ENCODE measurements at places on chromosomes 4 and X.

DNA sequence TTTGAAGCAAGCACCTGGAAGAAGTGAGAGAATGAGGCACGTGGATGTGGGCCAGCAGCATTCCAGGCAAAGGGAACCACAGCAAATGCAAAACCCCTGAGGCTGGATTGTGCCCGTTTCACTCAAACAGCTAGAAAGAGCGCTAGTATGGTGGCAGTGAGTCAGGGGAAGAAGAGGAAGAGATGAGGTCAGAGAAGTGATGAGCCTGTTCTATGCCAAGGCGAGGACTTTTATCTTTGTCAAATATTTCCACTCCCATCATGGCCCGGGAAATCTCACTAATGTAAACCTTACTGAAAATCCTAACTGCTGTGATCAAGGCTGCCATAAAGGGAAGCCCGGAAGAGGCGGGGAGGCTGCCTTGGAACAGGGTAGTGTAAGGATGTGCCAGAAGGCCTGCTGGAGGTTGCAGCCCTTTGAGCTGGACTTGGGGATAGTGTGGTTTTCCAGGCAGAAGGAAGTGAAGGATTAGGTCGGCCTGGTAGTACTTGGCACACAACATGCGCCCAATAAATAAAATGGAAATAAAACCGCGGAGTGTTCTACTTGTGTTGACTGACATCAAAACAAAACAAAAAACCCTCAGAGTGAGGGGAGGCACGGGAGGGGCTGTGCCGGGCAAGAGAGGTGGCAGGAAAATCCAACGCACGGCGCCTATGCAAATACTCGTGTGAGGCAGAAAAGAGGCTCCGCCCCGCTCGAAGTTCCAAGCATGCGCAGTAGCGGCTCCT is 1.2 kb upstream of the CDK16 start:
- DNase-seq = no peak

- no peak for DNase-seq
Measured at GRCh38 chrX:68307769-68308168, 125.5 kb downstream of the OPHN1 start.

GRCh38 chrX:121949041-121949760 is 901.8 kb downstream of the GLUD2 start:
- no peak for DNase-seq

DNA sequence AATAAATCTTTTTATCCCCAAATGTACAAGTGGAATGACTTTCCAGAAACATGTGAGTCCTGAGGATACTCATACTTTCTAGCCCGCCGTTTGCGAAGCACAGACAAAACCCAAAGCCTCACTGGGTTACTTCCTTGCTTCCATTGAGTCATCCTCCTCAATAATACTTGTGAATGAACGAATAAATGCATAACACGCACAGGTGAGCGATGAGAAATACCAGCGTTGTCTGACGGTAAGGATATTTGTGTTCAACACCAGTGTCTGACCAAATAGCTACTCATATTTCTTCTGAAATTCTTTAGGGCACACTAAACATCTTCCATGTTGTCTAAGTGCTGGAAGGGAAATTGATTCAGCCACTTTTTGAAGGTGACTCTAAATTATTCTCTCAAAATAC is 36.0 kb downstream of the CCNG2 start:
- no peak for DNase-seq

GRCh38 chr4:151314479-151314878 is 10.9 kb downstream of the SH3D19 start:
- DNase-seq = no peak

GRCh38 chrX:63661676-63662075 is 123.3 kb downstream of the ARHGEF9 start:
- DNase-seq = no peak

DNA sequence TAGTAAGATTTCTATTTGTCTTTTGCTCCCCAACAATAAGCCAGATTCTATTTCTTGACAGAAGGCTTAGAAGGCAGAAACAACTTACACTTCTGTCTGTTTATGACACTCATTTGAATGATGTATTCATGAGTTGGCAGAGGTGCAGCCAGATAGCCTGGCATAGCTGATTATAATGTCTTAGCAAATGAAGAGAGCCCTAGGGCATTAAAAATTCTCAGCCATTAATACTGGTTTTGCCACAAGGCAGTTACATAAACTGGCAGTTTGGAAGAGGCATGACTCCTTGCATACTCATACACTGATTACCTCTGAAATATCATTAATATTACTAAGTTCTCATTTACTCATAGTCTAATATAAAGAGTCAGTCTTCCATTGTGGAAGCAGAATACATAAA is 728.5 kb upstream of the NDST4 start:
- no peak for DNase-seq

DNA sequence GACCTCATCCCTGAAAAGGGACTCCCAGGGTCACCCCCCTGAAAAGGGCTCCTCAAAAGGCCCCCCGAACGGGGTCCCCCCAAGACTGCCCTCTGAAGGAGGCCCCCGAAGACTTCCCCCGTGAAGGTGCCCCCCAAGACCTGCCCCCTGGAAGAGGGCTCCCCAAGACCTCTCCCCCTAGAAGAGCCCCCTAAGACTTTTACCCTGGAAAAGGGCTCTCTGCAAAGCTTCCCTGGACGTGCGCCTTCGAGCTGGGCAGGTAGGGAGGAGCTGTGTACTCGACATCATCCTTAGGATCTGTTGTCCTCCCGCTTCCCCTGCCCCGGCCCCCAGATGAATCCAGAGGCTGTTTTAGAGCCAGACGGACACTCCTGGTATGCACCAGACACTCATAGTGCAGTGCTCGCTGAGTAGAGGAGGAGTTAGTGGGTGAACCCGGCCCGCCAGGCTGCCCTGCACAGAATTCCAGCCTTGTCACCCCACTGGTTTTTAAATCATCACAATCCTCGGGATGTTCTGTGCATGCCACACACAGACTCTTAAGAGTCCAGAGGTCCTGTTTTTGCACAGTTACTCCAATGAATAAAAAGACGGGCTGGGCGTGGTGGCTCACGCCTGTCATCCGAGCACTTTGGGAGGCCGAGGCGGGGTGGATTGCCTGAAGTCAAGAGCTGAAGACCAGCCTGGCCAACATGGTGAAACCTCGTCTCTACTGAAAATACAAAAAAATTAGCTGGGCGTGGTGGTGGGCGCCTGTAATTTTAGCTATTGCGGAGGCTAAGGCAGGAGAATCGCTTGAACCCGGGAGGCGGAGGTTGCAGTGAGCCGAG is 5.7 kb upstream of the SLC25A6 start:
- DNase-seq = peak; percentile 11

DNA sequence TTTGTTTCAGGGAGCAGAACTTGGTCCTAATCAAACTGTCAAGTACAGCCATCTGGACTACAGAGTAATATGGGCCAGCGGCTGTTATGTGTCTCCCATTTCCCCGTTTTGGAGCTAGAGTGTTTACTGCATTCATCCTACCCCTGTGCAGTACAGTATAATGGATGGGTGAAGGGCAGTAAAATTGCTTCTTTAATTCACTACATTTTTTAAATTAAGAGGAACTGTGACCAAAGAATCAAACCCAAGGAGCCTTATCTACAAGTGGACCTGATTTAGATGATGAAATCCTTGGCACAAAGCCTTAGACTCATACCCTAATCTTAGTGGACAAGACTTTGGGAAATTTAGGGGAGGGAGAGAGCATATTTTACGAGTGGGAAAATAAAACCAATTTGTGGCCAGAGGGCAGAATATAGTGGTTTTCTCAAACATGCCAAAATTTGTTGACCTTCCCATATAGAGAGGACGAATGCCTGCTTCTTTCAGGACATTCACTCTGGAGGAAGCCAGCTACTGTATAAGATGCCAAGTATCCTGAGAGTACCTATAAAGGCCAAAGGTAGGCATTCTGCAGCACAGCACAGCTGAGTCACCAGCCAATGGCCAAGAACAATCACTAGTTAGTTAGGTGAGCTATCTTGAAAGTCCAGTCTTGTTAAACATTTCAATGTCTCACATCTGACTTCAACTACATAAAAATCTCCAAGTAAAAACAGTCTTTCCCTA is 253.8 kb upstream of the KCNIP4 start:
- no peak for DNase-seq

- DNase-seq = no peak
Measured at GRCh38 chr4:6926681-6927478, 17.3 kb downstream of the TBC1D14 start.

DNA sequence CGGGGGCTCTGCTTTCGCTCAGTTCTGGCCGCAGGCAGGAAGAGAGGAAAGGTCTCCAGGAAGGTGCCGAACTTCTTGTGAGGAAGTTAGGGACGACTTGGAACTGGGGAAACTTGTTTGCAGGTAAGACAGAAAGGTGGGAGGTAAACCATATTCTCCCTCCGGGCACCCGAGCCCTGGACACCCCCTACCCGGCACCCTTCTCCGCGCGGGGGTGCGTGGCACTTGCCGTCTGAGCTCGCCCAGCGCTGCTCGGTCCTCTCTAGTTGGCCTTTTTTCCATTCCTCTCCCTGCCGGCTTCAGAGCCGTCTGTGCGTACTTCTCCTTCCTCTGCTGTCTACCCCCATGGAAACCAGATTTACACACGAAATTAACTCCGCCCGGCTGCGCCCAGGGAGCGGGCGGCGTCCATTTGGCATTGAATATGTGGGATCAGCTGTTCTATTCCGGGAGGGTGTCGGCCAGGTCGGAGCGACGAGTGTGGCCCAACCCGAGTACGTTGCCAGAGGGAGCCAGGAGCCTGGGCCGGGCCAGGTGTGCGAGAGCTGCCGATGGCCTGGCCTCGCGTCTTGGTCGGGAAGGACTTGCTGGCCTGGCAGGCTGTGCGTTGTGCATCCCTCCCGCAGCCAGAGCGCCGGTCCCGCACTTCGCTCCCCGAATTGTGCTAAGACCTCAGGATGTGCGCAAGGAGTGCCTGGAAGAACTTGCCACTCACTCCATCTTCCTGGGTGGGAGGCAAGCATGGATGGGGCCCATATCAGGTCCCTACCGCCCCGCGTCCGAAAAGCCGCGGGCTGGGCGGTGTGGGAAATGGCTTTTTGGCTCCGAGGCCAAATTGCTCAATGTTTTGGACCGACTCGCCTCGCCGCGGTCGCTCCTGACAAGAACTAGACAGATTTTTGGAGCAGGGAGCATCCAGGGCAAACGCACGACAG is 1.7 kb downstream of the PDGFRA start:
- peak; percentile 31 for DNase-seq

DNA sequence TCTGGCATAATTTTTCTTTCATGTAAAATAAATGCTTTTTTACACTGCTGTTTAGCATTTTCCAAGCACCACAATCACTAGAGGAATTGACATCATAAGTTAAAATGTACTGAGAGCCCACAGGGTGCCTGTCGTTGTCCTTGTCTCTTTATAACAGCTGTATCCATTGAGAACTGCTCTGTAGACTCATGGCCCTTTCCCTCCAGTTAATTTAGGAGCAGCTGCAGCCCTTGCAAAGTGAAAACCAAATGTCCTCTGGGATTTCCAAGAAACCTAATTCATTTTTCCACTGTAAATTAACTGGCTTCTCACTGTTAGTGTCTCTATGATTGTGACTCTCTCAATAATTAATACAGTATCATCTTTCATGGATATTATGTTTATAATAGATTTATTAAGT is 185.9 kb downstream of the SLC4A4 start:
- no peak for DNase-seq

- DNase-seq = no peak
Measured at GRCh38 chr4:94396984-94397383, 54.3 kb upstream of the HPGDS start.

DNA sequence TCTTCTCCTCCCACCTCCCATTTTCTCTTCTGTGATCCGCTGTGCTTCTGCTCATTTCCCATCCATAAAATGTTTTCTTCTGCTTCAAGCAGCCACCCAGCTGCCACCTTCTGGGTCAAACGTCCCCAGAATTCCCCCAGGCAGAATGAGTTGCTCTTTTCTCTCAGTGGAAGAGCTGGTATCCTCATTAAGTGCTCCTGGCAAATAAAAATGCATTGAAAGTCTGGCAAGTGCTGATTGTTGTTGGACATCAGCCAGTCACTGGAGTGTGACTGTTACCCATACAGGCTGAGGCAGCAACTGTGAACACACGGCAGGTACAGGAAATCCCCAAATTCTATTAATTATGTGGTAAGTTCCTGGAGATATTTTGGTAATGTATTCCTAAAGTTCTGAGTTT is 52.6 kb downstream of the LIMCH1 start:
- no peak for DNase-seq

DNA sequence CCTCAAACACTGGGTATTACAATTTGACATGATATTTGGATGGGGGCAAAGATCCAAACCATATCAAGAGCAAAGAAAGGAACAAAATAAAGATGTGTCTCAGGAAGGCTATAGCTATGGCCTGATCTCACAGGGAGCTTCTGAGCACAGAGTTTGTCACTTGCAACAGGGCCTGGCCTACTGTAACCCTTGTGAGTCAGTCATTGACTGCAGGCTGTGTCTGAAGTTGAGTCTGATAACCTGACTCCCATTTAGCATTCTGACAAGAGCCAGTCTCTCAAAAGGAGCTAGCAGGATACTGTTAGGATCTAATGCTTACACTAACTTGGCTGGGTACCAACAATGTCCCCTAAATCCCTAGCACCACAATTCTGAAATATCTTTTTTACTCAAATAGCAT is 612.5 kb upstream of the TECRL start:
- no peak for DNase-seq

DNA sequence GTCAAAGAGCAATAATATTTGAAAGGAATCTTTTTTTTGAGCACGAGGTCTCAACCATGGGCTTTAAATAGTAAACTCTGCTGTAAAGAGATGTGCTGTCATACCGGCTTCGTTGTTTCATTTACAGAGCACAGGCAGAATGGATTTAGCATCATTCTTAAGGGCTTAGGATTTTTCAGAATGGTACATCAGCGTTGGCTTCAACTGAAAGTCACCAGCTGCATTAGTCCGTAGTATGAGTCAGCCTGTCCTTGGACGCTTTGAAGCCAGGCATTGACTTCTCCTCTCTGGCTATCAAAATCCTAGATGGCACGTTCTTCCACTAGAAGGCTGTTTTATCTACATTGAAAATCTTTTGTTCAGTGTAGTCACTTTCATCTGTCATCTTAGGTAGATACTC is 23.6 kb downstream of the COX18 start:
- no peak for DNase-seq

GRCh38 chr4:126742048-126742447 is 890.7 kb upstream of the INTU start:
- no peak for DNase-seq

DNA sequence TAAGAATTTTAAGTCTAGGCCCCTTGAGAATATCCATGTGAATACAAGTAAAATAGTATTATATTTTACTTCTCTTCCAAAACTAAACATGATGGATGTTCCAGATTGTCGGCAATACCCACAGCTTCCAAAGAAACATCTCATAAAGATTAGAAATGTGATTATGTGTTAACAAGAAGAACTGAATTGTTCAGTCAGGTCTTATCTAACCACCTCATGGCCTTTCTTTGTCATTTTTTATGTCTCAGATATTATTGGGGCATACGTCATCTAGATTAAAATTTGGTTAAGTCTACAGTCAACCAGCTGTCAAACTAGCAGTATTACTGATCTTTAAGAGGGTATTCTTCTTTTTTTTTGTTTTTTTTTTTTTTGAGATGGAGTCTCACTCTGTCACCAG is 10.0 kb downstream of the EPGN start:
- DNase-seq = no peak

All from D341Med (cell line).